ENCODE measurements at places on chromosomes 6 and 20.

DNA sequence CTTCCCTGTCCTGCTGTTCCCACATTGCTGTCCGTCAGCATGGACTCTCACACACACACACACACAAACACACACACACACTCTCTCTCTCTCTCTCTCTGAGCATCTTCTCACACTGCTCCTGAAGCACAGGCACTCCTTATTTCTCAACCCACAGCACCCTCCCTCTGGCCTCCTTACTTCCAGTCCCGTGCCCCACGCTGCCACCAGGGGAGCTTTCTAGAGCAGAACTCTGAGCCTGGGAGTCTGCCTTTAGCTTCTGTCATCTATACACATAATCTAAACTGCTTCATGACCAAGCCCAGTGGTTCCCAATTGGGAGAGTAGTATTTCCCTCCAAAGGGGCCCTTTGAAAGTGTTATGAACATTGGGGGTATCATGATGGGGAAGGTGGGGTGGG lies 29.1 kb downstream of the HECA start:
- H3K4me3 ChIP-seq: peak overlapping the region; percentile 68
- peaks cover 91% of the 10 kb centered on the region for H3K36me3 ChIP-seq
- no peak for DNase-seq
- H3K27me3 ChIP-seq: no peaks in the 10 kb centered on the region
- peak overlapping the region; percentile 86 for H3K27ac ChIP-seq

GRCh38 chr6:14950970-14951276 lies 294.9 kb upstream of the JARID2 start:
- H3K4me3 ChIP-seq: no peak overlapping the region
- no peak for DNase-seq
- H3K4me1 ChIP-seq: no peaks in the 10 kb centered on the region

- H3K4me3 ChIP-seq: no peak overlapping the region
- DNase-seq: no peak
- no peaks in the 10 kb centered on the region for H3K36me3 ChIP-seq
- no peak overlapping the region for H3K27ac ChIP-seq
- H3K4me1 ChIP-seq: no peaks in the 10 kb centered on the region
These were observed 332 bp downstream of the GRIK2 start for GRCh38 chr6:101393829-101394251.

GRCh38 chr6:80388507-80388906 lies 282.0 kb downstream of the BCKDHB start:
- H3K4me3 ChIP-seq: no peak overlapping the region
- no peaks in the 10 kb centered on the region for H3K27me3 ChIP-seq
- no peak overlapping the region for H3K27ac ChIP-seq
- no peaks in the 10 kb centered on the region for H3K36me3 ChIP-seq
- no peak for DNase-seq

DNA sequence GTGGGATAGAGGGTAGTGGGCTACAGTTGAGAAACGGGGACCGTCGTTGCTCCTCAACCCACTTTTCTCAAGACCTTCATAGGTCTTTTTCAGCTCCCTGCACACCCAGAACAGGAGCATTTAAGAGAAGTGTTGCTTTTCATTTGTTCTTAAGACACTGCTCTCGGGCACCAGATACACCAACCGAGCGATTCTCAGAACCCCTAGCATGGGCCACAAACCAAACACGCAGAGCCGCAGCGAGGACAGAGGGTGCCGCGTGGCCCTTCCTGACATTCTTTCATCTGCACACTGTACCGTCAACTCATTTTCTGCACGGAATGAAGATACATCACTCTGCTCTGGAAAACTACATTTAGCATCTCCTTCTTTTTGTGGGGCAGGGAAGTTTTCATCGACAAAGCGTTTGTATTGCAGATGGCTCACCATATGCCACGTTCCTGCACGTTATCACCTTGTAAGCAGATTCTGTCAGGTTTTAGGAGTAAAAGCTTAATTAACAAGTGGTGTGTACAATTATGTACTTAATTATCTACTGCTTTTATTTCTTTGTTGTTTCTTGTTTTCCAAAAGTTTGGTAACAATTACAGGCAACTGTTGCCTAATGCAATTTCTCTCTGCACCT lies 70.4 kb upstream of the MLN start:
- H3K4me3 ChIP-seq: no peak overlapping the region
- peaks cover 37% of the 10 kb centered on the region for H3K27me3 ChIP-seq
- H3K36me3 ChIP-seq: no peaks in the 10 kb centered on the region
- H3K27ac ChIP-seq: no peak overlapping the region

DNA sequence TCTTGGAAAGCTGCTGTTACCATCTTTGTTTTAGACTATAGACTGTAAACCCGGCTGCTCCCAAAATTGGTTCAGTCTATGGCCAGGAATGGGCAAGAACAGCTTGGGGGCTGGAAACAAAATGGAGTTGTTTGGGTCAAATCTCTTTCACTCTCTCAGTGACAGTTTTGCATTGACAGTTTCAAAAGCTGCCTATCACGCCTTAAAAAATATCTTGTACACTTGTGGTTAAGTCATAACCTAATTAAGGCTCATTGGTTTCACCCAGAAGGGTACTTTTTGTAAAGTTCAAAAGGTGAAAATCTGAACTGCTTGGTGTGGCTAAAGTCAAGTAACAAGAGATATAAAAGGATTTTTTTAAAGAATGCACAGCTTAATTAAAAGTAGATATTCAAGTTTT lies 76.1 kb upstream of the PRL start:
- H3K36me3 ChIP-seq: no peaks in the 10 kb centered on the region
- H3K27ac ChIP-seq: no peak overlapping the region
- no peak for DNase-seq
- no peak overlapping the region for H3K4me3 ChIP-seq
- no peaks in the 10 kb centered on the region for H3K4me1 ChIP-seq

DNA sequence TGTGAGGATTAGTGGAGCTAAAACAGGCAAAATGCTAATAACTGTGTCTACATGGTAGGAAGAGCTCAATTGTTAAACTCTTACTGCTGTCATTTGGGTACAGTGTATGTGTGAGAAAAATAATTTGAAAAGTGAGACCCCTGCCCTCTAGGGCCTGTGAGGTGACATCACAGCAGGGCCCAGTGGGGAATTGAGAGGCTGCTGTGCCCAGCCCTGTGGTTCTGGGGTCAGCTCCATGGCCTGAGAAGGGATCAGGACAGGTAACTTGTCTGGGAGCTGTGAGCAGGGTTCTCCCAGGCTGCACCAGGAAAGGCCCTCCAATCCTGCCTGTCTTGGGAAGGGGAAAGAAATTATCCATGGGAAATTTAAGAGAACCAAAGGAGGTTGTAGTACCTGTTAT lies 1.3 kb downstream of the SIRPB1 start:
- peaks cover 36% of the 10 kb centered on the region for H3K4me1 ChIP-seq
- peak overlapping the region; percentile 2 for H3K4me3 ChIP-seq
- DNase-seq: no peak
- H3K27me3 ChIP-seq: no peaks in the 10 kb centered on the region
- H3K36me3 ChIP-seq: no peaks in the 10 kb centered on the region
- H3K27ac ChIP-seq: no peak overlapping the region

- H3K27ac ChIP-seq: no peak overlapping the region
- no peak for DNase-seq
- no peaks in the 10 kb centered on the region for H3K4me1 ChIP-seq
- H3K36me3 ChIP-seq: no peaks in the 10 kb centered on the region
These were observed 39.6 kb upstream of the RCAN2 start for GRCh38 chr6:46530896-46531295.

DNA sequence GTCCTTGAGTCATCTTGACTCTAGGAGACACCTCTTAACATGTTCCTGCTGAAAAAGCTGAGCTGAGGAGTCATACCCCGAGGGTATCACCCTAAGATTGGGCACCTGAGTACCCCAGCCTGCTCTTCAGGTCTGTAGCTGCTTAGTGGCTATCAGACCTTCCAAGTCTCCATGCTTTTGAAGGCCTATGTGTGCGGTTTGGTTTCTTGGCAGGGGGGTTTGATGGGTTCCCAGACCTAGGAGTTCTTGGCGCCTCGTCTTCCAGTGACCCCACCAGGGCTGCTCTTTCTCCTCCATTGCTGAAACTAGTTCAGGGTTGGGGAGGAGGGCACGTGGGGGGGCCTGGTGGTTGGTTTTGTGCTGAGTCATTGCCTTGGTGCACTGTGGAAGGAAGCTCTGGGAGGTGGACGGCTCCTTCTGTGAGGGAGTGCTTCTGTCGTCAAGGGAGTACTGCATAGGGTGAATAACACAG lies 20.1 kb downstream of the IGF2R start:
- H3K4me3 ChIP-seq: peak overlapping the region; percentile 31
- H3K27me3 ChIP-seq: no peaks in the 10 kb centered on the region
- no peak overlapping the region for H3K27ac ChIP-seq
- peaks cover 19% of the 10 kb centered on the region for H3K36me3 ChIP-seq

DNA sequence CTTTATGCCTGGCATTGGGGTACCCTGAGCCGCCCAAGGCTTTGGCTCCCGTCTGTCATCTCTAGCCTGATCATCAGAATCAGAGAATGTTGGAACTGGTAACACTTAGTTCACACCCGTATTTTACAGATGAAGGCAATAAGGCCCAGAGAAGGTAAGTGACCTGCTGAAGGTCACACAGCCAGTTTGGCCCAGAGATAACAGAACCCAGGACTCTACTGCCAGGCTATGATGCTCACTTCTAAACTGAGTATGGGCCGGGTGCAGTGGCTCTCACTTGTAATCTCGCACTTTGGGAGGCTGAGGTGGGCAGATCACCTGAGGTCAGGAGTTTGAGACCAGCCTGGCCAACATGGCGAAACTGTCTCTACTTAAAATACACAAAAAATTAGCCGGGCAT lies 1.8 kb upstream of the TGM6 start:
- peaks cover 31% of the 10 kb centered on the region for H3K27me3 ChIP-seq
- peak overlapping the region; percentile 43 for H3K4me3 ChIP-seq
- DNase-seq: no peak
- peaks cover 4% of the 10 kb centered on the region for H3K36me3 ChIP-seq
- H3K27ac ChIP-seq: peak overlapping the region; percentile 8

DNA sequence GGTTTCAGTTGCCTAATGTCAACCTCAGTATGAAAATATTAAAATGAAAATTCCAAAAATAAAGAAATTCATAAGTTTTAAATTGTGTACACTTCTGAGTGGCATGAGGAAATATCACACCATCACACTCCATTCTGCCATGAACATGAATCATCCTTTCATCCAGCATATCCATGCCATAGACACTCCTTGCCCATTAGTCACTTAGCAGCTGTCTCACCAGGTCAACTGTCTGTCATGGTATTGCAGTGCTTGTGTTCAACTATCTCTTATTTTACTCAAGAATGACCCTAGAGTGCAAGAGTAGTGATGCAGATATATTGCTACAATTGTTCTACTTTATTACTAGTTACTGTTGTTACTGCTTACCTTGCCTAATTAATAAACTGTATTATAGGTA lies 712.4 kb downstream of the EPHA7 start:
- no peaks in the 10 kb centered on the region for H3K4me1 ChIP-seq
- H3K27ac ChIP-seq: no peak overlapping the region
- no peak for DNase-seq
- no peak overlapping the region for H3K4me3 ChIP-seq

DNA sequence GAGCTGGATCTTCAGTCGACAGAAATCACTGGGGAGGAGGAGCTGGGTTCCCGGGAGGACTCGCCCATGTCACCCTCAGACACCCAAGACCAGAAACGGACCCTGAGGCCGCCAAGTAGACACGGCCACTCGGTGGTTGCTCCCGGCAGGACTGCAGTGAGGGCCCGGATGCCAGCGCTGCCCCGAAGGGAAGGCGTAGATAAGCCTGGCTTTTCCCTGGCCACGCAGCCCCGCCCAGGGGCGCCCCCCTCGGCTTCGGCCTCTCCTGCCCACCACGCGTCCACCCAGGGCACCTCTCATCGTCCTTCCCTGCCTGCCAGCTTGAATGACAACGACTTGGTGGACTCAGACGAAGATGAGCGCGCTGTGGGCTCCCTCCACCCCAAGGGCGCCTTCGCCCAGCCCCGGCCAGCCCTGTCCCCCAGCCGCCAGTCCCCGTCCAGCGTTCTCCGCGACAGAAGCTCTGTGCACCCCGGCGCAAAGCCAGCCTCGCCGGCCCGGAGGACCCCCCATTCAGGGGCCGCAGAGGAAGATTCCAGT lies 63.0 kb downstream of the FNDC1 start:
- peaks cover 67% of the 10 kb centered on the region for H3K27me3 ChIP-seq
- H3K36me3 ChIP-seq: no peaks in the 10 kb centered on the region
- H3K4me3 ChIP-seq: peak overlapping the region; percentile 15

GRCh38 chr6:84645563-84646266 lies 118.7 kb downstream of the TBX18 start:
- H3K27me3 ChIP-seq: no peaks in the 10 kb centered on the region
- H3K27ac ChIP-seq: no peak overlapping the region
- H3K4me1 ChIP-seq: no peaks in the 10 kb centered on the region
- no peak overlapping the region for H3K4me3 ChIP-seq
- DNase-seq: no peak

- no peaks in the 10 kb centered on the region for H3K36me3 ChIP-seq
- DNase-seq: no peak
- H3K4me3 ChIP-seq: no peak overlapping the region
- H3K27me3 ChIP-seq: peaks cover 37% of the 10 kb centered on the region
- no peaks in the 10 kb centered on the region for H3K4me1 ChIP-seq
These were observed 83.1 kb downstream of the THBS2 start for GRCh38 chr6:169170583-169170955.

GRCh38 chr6:111361648-111362047 lies 121.4 kb downstream of the REV3L start:
- no peaks in the 10 kb centered on the region for H3K27me3 ChIP-seq
- no peaks in the 10 kb centered on the region for H3K4me1 ChIP-seq
- H3K4me3 ChIP-seq: no peak overlapping the region
- no peak for DNase-seq
- H3K36me3 ChIP-seq: peaks cover 22% of the 10 kb centered on the region
- peak overlapping the region; percentile 6 for H3K27ac ChIP-seq

GRCh38 chr6:56652994-56653393 lies 10.3 kb upstream of the DST start:
- no peak for DNase-seq
- H3K4me3 ChIP-seq: no peak overlapping the region
- no peaks in the 10 kb centered on the region for H3K36me3 ChIP-seq
- no peaks in the 10 kb centered on the region for H3K27me3 ChIP-seq

GRCh38 chr6:56244528-56245253 lies 2.7 kb downstream of the COL21A1 start:
- no peaks in the 10 kb centered on the region for H3K4me1 ChIP-seq
- no peaks in the 10 kb centered on the region for H3K36me3 ChIP-seq
- no peak overlapping the region for H3K27ac ChIP-seq
- no peak overlapping the region for H3K4me3 ChIP-seq
- H3K27me3 ChIP-seq: no peaks in the 10 kb centered on the region

- no peak overlapping the region for H3K4me3 ChIP-seq
- no peaks in the 10 kb centered on the region for H3K27me3 ChIP-seq
- H3K4me1 ChIP-seq: peaks cover 36% of the 10 kb centered on the region
- peaks cover 7% of the 10 kb centered on the region for H3K36me3 ChIP-seq
These were observed 17.7 kb downstream of the SYNJ2 start for GRCh38 chr6:157999168-158000051.

GRCh38 chr6:27518881-27519795 lies 46.2 kb upstream of the ZNF184 start:
- H3K27ac ChIP-seq: peak overlapping the region; percentile 98
- peaks cover 14% of the 10 kb centered on the region for H3K36me3 ChIP-seq
- H3K4me3 ChIP-seq: peak overlapping the region; percentile 97
- peaks cover 20% of the 10 kb centered on the region for H3K4me1 ChIP-seq
- peak; percentile 66 for DNase-seq

- DNase-seq: no peak
- H3K27me3 ChIP-seq: peaks cover 48% of the 10 kb centered on the region
- peaks cover 4% of the 10 kb centered on the region for H3K4me1 ChIP-seq
- H3K4me3 ChIP-seq: no peak overlapping the region
These were observed 12.3 kb upstream of the SPO11 start for GRCh38 chr20:57317316-57317788.

Measured in effector memory CD8-positive, alpha-beta T cell (primary cell).